ENCODE measurements at places on chromosomes 4 and X.

- peaks cover 4% of the 10 kb centered on the region for H3K4me1 ChIP-seq
- DNase-seq, result peak; percentile 76
- peak overlapping the region; percentile 62 for H3K27ac ChIP-seq
- no peaks in the 10 kb centered on the region for H3K27me3 ChIP-seq
- no peak overlapping the region for H3K4me3 ChIP-seq
- H3K36me3 ChIP-seq, result no peaks in the 10 kb centered on the region
Observed at GRCh38 chrX:74343343-74344279, 39.6 kb downstream of the ZCCHC13 start.

DNA sequence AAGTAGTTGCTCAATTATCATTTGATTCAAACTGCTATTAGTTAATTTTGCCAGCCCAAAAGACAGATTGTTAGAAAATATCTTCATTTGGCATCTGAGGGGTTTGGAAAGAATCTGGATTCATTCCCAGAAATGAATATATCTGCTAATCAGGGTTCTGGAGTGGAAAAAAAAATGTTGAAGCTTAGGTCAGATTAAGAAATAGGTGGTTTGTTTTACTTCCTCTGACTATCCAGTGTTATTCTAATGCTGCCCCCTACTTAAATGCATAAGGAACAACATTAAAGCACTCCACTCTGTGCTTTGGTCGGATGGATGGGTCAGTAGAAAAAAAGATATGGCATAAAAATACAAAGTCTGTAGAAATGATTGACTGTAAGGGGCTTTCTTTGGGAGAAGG lies 89.0 kb downstream of the LUZP4 start:
- no peaks in the 10 kb centered on the region for H3K36me3 ChIP-seq
- no peak overlapping the region for H3K4me3 ChIP-seq
- no peaks in the 10 kb centered on the region for H3K4me1 ChIP-seq
- no peaks in the 10 kb centered on the region for H3K27me3 ChIP-seq
- no peak for DNase-seq

- H3K4me3 ChIP-seq, result no peak overlapping the region
- H3K27ac ChIP-seq, result no peak overlapping the region
- peaks cover 10% of the 10 kb centered on the region for H3K36me3 ChIP-seq
- H3K27me3 ChIP-seq, result no peaks in the 10 kb centered on the region
- H3K4me1 ChIP-seq, result no peaks in the 10 kb centered on the region
Observed at GRCh38 chrX:66193821-66194220, 29.8 kb downstream of the HEPH start.

- no peak overlapping the region for H3K4me3 ChIP-seq
- H3K4me1 ChIP-seq, result peaks cover 10% of the 10 kb centered on the region
- no peaks in the 10 kb centered on the region for H3K27me3 ChIP-seq
- H3K27ac ChIP-seq, result peak overlapping the region; percentile 99
- peaks cover 2% of the 10 kb centered on the region for H3K36me3 ChIP-seq
Observed at GRCh38 chr4:76589872-76590797, 155.1 kb downstream of the SHROOM3 start.

- H3K4me1 ChIP-seq, result no peaks in the 10 kb centered on the region
- H3K36me3 ChIP-seq, result no peaks in the 10 kb centered on the region
Observed at GRCh38 chrX:37812110-37812509, 32.3 kb downstream of the CYBB start.

DNA sequence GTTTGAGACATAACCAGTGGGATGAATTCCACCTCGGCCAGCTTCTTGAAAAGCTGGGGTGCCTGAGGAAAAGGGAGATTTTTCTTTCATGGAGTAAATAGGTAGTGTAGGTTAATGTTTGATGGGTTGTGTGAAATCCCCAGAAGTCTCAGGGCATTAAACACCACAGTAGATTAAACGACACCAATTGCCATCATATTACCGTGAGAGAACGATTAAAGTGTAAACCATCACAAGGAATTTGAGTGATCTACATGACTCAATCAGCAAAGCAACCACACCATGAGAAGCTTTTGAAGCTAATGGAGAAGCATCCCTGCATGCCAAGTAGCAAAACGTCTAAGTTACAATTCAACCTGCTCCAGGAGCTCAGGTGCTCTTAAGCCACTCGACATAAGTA lies 322.5 kb upstream of the GATB start:
- no peak overlapping the region for H3K27ac ChIP-seq
- no peak overlapping the region for H3K4me3 ChIP-seq
- DNase-seq, result no peak
- no peaks in the 10 kb centered on the region for H3K36me3 ChIP-seq

- DNase-seq, result peak; percentile 37
- H3K27me3 ChIP-seq, result no peaks in the 10 kb centered on the region
- no peaks in the 10 kb centered on the region for H3K4me1 ChIP-seq
- peaks cover 13% of the 10 kb centered on the region for H3K36me3 ChIP-seq
Observed at GRCh38 chr4:5746829-5747737, 36.1 kb downstream of the EVC start.

GRCh38 chr4:57117491-57117890 lies 7.3 kb upstream of the IGFBP7 start:
- H3K27me3 ChIP-seq, result no peaks in the 10 kb centered on the region
- no peak overlapping the region for H3K4me3 ChIP-seq
- no peak overlapping the region for H3K27ac ChIP-seq
- H3K4me1 ChIP-seq, result peaks cover 14% of the 10 kb centered on the region

- H3K36me3 ChIP-seq, result peaks cover 23% of the 10 kb centered on the region
- DNase-seq, result no peak
Observed at GRCh38 chrX:360496-361150, 26.1 kb downstream of the PPP2R3B start.

DNA sequence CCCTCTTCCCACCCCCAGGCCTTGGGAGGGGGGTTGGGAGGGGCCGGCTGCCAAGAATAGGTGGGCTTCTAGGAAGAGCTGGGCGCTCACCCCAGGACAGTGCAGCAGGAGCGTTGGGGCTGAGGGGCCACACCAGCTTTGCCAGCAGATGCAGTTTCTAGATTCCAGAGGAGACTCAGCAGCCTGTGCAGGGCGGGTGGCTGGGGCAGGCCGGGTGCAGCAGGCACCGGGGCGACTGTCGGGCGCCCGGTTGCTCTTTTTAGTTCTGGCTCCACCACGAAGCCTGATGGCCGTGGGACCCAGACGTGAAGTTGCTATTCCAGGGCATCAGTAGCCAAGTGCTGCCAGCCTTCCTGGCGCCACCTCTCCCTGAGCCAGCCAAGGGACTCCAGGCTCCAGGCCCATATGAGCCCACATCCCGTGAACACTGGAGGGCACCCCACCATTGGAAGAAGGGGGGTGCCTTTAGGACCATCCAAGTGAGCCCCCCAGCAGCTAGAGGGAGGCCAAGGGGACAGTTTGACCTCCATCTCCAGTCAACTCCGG lies 5.8 kb downstream of the SSR4 start:
- no peak overlapping the region for H3K4me3 ChIP-seq
- no peak for DNase-seq
- no peaks in the 10 kb centered on the region for H3K27me3 ChIP-seq
- peaks cover 34% of the 10 kb centered on the region for H3K36me3 ChIP-seq
- H3K4me1 ChIP-seq, result peaks cover 2% of the 10 kb centered on the region
- no peak overlapping the region for H3K27ac ChIP-seq

- DNase-seq, result no peak
- H3K4me1 ChIP-seq, result peaks cover 4% of the 10 kb centered on the region
- H3K4me3 ChIP-seq, result no peak overlapping the region
- no peaks in the 10 kb centered on the region for H3K27me3 ChIP-seq
- no peak overlapping the region for H3K27ac ChIP-seq
Observed at GRCh38 chrX:115364670-115365069, 75.2 kb downstream of the LUZP4 start.

- no peaks in the 10 kb centered on the region for H3K36me3 ChIP-seq
- DNase-seq, result no peak
- no peaks in the 10 kb centered on the region for H3K4me1 ChIP-seq
- no peak overlapping the region for H3K27ac ChIP-seq
Observed at GRCh38 chr4:101065935-101066485, 281.3 kb downstream of the PPP3CA start.

GRCh38 chr4:150098214-150098613 lies 20.0 kb downstream of the DCLK2 start:
- no peak overlapping the region for H3K4me3 ChIP-seq
- no peak overlapping the region for H3K27ac ChIP-seq
- no peak for DNase-seq
- no peaks in the 10 kb centered on the region for H3K36me3 ChIP-seq
- H3K27me3 ChIP-seq, result no peaks in the 10 kb centered on the region
- no peaks in the 10 kb centered on the region for H3K4me1 ChIP-seq

GRCh38 chr4:119707336-119707735 lies 78.7 kb upstream of the PDE5A start:
- no peaks in the 10 kb centered on the region for H3K36me3 ChIP-seq
- no peak for DNase-seq
- H3K27me3 ChIP-seq, result no peaks in the 10 kb centered on the region
- H3K4me3 ChIP-seq, result no peak overlapping the region

- H3K4me1 ChIP-seq, result no peaks in the 10 kb centered on the region
- H3K27me3 ChIP-seq, result no peaks in the 10 kb centered on the region
- no peaks in the 10 kb centered on the region for H3K36me3 ChIP-seq
- H3K4me3 ChIP-seq, result no peak overlapping the region
- no peak overlapping the region for H3K27ac ChIP-seq
- peak; percentile 90 for DNase-seq
Observed at GRCh38 chr4:168021666-168022065, 70.7 kb upstream of the ANXA10 start.

DNA sequence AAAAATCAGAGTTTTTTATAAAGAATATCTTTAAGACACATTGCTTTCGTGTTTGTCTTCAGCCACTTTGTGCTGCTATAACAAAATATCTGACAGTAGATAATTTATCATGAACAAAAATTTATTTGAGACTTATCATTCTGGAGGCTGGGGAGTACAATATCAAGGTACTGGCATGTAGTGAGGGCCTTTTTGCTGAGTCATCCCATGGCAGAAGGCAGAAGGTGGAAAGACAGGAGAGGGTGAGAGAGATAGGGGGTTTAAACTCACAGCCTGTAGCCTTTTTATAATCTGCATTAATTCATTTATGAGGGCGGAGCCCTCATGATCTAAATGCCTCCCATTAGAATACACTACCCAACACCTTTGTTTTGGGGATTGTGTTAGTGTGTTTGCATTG lies 431.2 kb upstream of the FAM47C start:
- no peak overlapping the region for H3K4me3 ChIP-seq
- H3K36me3 ChIP-seq, result no peaks in the 10 kb centered on the region
- no peak for DNase-seq
- no peaks in the 10 kb centered on the region for H3K4me1 ChIP-seq
- H3K27ac ChIP-seq, result no peak overlapping the region

DNA sequence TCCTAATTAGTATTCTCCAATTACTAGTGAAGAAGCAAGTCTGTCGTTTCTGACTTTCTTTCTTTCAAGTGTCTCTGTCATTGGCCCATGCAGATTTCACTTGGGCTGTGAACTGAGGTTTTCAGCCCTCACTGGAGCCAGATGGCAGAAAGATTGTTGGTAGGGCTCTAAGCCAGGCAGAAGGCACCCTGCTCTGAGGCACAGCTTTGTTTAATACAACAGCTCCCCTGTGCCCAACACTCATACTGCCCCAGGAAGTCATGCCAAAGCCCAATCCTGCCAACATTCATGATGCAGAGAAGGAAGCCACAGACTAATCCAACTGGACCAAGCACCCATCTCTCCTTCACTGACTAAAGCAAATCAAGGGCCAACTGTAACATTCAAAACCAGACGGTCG lies 117.1 kb upstream of the FRG1 start:
- peaks cover 3% of the 10 kb centered on the region for H3K4me1 ChIP-seq
- H3K4me3 ChIP-seq, result no peak overlapping the region
- no peak overlapping the region for H3K27ac ChIP-seq

GRCh38 chr4:5784960-5785611 lies 74.1 kb downstream of the EVC start:
- no peak for DNase-seq
- no peak overlapping the region for H3K4me3 ChIP-seq
- no peak overlapping the region for H3K27ac ChIP-seq
- peaks cover 16% of the 10 kb centered on the region for H3K36me3 ChIP-seq

DNA sequence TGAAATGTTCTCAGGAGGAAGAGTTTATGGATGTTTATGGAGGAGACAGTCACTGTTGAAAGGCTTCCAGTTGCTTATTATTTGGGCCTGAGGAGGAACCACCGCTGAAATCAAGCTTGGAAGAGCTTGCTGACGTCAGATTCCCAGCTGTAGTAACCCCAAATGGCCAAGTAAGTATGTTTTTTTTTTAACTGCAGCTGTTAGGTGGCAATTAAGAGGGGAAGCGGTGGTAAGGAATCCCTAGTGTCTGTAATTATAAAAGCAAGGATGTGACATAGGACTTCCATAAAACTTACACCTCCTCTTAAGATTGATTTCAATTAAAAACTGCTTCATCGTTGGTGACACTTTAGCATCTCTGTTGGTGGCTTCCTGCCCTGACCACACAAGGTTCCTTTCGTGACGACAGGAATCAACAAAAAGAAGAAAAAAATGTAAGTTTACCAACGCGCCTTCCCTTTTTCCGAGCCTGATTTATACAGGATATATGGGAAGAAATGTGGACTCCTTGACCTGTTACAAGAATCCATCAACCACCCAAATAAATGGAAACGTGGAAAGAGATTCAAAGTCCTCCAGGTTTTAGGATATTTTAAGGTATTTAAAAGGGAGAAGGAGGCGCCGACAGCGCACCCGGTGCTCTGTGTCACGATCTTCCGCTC lies 884 bp downstream of the RELL1 start:
- no peaks in the 10 kb centered on the region for H3K27me3 ChIP-seq
- no peaks in the 10 kb centered on the region for H3K4me1 ChIP-seq
- no peak overlapping the region for H3K27ac ChIP-seq
- no peak for DNase-seq
- H3K36me3 ChIP-seq, result no peaks in the 10 kb centered on the region

DNA sequence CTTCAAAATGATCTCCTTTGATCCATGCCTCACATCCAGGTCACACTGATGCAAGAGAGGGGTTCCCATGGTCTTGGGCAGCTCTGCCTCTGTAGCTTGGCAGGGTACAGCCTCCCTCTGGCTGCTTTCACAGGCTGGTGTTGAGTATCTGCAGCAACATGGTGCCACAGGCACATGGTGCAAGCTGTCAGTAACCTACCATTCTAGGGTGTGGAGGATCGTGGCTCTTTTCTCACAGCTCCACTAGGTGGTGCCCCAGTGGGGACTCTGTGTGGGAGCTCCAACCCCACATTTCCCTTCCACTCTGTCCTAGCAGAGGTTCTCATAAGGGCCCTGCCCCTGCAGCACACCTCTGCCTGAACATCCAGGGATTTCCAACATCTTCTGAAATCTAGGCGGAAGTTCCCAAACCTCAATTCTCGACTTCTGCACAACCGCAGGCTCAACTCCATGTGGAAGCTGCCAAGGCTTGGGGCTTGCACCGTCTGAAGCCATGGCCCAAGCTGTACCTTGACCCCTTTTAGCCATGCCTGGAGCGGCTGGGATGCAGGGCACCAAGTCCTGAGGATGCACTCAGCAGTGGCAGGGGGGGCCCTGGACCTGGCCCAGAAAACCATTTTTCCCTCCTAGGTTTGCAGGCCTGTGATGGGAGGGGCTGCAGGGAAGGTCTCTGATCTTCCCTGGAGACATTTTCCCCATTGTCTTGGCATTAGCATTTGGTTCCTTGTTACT lies 137.8 kb upstream of the NUDT6 start:
- H3K4me1 ChIP-seq, result no peaks in the 10 kb centered on the region
- no peak overlapping the region for H3K4me3 ChIP-seq
- H3K27me3 ChIP-seq, result no peaks in the 10 kb centered on the region
- H3K36me3 ChIP-seq, result no peaks in the 10 kb centered on the region
- no peak overlapping the region for H3K27ac ChIP-seq
- no peak for DNase-seq

GRCh38 chr4:105808750-105809041 lies 86.6 kb upstream of the NPNT start:
- no peak overlapping the region for H3K4me3 ChIP-seq
- no peaks in the 10 kb centered on the region for H3K4me1 ChIP-seq
- H3K27ac ChIP-seq, result no peak overlapping the region
- peak; percentile 35 for DNase-seq
- no peaks in the 10 kb centered on the region for H3K27me3 ChIP-seq

Data from trophoblast cell (in vitro differentiated cells and primary cell).